ENCODE measurements at places on chromosomes 11 and 22.

GRCh38 chr11:70742553-70743291 is 344.4 kb downstream of the CTTN start:
- no peak for DNase-seq

DNA sequence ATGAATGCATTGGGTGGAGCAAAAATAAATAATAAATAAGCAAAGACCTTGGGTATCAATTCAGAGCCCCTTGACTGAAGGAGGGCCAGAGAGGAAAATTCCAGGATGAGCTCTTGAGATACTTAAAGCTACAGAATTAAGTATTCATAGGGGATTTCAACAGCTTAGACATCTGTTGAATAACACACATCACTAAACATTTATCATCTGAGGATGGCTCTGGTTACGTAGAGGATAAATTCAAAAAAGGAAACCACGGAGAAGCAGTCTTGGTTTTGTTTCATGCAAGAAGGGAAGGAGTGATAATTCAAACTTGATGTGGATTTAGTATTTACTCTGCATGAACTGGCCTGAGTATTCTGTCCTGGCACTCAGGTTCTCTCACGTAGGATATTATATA is 29.8 kb downstream of the ARHGAP42 start:
- DNase-seq: no peak

DNA sequence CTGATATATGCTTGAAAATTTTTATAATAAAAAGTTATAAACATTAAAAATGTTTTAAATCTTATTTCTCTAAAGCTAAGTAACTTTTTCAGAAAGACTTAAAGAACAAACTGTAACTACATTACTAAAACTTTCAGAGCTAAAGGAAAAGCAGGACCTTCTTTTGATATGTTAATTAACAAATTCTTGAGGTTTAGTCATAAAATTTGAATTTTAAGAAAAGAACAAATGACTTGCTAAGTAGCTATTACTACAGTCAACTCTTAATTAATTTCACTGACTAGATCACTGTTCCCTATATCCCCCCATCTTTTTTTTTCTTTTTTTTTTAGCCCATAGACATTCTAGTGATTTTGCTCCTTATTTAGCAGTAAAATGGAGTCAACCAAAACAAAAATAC is 344.4 kb downstream of the LRRC4C start:
- no peak for DNase-seq

GRCh38 chr11:121930004-121930965 is 185.7 kb downstream of the BLID start:
- no peak for DNase-seq

- no peak for DNase-seq
These were observed 2.5 kb upstream of the CENPM start for GRCh38 chr22:41949297-41949965.

- DNase-seq: no peak
These were observed 14.8 kb upstream of the RAC2 start for GRCh38 chr22:37258753-37259401.

- DNase-seq: no peak
These were observed 14.6 kb downstream of the MARK2 start for GRCh38 chr11:63853476-63853875.

DNA sequence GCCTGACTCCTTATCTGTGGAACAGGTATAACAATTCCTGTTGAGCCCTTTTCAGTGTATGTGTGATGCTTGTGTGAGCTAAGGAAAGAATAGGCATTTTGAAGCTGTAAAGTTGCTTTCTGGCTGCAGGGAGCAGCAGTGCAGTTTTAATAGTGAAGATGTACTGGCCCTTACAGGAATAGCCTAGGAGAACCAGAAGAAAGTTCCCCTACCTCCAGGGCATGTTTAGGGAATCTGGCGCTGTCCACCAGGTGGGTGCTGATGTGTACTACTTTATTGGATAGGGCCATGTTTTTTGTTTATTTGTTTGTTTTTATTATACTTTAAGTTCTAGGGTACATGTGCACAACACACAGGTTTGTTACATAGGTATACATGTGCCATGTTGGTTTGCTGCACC is 11.5 kb downstream of the BMAL1 start:
- DNase-seq: no peak

DNA sequence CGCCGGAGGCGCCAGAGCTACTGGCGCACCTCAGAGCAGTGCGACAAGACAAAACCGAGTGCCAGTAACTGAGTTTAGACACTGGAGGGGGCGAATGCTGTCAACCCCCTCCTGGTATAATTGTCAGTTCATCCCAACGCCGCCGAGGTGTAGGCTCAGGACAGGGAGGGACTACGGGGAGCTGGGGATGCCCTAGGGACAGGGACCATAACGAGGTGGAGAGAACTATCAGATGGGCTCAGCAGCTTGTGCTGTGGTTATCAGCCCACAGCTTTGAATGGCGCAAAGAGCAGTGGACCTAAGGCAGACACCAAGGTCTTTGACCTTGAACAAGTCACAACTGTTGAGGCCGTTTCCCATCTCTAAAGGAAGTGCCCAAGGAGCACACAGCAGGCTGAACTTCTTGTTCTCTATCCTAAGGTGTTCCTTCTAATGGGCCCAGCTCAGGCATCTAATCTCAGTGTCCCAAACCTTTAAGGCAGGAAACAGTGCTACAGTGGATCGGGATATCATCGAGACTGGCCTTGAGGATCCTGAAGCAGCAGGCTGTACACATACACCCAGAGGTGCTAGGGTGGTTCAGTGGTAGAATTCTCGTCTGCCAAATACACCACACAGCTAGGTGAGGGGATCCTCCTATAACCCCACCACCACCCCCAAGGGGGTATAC is 958 bp upstream of the TUT1 start:
- DNase-seq: no peak

DNA sequence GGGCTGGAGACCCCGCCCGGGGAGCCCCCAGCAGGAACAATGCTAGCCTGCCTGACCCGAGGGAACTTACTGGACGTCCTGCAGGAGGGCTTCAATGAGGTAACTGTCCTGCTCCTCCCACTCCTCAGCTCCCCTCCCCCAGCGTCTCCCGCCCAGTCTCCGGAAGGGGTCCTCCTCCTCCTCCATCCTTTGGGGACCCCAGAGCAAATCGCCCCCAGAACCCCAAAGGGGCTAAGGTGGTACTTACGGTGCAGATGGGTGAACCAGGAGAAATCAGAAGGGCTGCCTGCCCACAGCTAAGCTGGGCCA is 272 bp downstream of the DIXDC1 start:
- no peak for DNase-seq

DNA sequence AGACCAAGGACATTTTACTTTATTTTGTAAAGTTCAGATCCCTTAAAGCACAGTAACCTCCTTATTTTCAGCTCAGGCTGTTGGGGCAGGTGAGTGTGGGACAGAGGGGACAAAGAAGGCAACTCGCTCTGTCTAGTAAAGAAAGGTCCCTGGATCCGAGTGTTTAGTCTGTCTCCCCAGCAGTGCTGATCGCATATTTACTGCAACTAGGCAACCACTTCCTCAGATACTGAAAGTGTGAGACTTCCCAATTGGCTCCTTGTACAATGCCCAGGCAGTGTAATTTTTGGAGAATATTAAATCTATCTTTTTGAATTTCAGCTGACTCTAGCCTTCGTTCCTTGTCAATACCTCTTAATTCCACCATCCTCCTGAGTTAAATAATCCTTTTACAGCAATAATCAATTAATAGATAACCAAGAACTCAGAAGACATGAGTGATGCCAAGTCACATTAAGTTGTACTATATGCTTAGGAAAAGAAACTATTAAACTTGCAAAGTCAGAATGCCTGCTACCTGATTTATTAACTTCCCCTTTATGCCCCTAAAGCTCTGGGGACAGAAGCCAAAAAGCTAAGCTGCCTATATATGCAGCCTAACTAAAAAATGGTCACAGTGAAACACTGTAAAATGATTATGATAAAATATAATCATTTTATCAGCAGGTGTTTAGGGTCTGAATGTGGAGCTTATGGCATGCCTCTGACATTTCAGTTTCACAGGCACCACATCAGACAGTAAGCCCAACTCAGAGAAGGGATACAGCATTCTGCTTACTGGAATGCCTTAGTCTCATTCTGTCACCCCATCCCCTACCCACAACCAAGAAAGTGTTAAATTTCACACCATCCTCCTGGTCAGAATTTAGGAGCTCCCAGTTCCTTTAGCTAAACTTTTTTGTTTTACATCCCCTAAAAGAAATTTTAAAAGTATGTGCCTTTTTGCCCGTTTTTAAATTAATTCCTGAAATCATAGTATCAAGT is 138.7 kb downstream of the TRIM44 start:
- no peak for DNase-seq

DNA sequence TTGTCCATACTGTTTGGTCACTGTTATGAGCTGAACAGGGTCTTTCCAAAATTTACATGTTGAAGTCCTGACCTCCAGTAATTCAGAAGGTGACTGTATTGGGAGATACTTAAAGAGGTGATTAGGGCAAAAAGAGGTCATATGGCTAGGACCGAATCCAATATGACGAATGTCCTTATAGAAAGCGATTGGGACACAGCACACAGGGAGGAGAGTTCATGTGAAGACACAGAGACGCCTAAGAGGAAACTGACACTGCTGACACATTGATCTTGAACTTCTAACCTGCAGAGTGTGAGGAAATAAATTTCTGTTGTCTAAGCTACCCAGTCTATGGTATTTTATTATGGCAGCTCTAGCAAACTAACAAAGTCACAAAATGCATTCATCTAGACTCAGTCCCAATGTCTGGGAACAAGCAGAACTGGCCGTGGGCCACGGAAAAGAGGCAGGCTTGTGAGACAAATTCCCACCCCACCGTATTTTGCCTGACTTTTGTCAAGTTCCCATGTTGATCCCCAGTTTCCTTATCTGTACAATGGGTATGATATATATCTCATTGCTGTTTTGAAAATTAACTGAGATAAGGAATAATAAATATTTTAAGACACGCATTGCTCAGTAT is 295.0 kb downstream of the NTM start:
- DNase-seq: no peak
